AG04450 (cell line): ENCODE measurements at places on chromosomes 5 and 9. TPM values are rescaled to one million over a fixed set of nuclear protein-coding genes. Genes with fewer than 3 reads are reported as not detected.

DNA sequence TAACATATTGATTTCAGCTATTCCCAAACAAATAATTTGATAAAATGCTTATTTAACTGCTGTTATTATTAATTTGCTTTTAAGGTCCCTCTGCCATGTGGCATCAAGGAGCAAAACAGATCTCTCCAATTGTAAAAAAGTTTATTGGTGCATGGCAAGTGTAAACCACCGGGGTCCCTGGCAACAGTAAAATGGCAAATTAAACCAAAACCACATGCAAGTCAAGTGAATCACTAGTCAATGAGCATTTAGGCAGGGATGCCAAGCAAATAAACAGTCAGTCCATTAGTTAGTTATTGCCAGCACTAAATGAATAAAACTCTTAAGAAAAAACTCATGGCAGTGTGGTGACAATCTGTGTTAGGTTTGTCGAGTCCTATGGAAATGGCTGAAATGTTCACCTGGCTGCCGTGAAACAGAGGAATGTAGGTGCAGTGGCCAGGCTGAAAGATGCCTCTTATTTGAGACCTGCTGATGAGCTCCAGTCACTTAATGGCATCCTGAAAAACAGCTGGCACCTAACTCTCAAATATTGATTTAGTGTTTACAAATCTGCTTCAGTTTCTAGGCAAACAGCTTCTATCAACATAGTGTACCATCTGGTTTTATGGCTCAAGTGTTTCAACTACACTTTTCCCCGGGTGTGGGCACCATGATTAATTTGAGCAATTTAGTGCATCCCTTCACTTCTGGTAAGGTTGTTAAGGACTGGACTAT lies 296.5 kb upstream of the ITGA1 start:
- no peak for DNase-seq

- DNase-seq = peak; percentile 13
These were observed 68.7 kb upstream of the ZNF618 start for GRCh38 chr9:113807173-113808061.

GRCh38 chr9:104772714-104773510 lies 9.0 kb downstream of the NIPSNAP3B start:
- DNase-seq = no peak

GRCh38 chr5:60377826-60378225 lies 322.1 kb downstream of the DEPDC1B start:
- DNase-seq = no peak

NAIP gene
- 1.1 and 1.3 TPM in 2 replicates for polyA plus RNA-seq

DNA sequence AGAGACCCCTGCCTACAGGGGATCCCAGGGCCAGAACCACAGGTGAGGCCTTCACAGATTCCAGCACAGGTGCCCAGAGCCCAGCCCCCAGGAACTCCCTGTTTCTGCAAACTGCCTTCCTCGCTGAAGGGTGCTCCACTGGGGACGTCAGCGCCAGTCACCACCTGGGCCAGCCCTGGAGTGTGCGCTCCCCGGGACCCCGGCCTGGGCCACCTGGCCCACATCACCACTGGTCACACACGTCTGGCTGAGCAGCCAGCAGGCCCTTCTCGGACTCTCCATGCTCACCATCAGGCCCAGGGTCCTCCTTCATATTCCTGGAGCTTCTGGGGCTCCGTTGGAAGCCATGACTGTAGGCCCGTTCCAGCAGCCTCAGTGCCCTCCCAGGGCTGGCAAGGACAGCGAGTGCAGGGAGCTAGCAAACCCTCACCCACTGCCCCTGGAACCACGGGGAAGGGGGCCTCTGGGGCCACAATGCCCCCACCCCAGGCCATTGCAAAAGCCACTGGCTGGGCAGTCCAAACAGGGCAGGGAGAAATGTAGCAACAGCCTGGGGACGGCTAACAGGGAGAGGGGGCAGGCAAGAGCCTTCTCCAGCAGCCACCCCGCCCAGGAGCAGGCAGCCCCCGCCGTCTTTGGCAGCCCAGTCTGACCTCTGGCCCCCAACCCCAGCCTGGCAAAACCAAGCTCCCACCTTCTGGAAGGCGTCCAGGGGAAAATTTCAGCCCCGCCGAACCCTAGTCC lies 1.3 kb downstream of the AGPAT2 start:
- DNase-seq = no peak

- no peak for DNase-seq
These were observed 9.0 kb upstream of the AK1 start for GRCh38 chr9:127886401-127886972.

MAML1 gene
- polyA plus RNA-seq = 4.9 and 8.8 TPM in 2 replicates
